ENCODE measurements at places on chromosomes 3 and 15.

GRCh38 chr15:39719109-39719508 lies 63.5 kb downstream of the FSIP1 start:
- DNase-seq = no peak

GRCh38 chr3:174035328-174035886 lies 637.9 kb downstream of the NLGN1 start:
- no peak for DNase-seq

DNA sequence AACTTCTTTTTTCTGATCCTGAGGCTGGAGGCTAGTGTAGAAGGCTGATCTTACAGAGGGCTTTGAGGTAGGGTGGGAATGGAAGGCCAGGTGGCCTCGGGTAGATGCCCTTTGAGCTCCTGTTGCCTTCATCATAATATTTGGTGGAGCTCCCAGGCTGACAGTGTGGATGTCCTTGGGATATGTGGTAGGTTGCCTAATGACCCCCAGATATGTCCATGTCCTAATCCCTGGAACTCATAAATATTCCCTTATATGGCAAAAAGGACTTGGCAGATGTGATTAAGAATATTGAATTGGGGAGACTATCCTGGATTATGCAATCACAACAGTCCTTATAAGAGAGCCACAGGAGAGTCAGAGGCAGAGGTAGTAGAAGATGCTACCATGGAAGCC lies 5.5 kb downstream of the ADAMTSL3 start:
- DNase-seq = no peak

DNA sequence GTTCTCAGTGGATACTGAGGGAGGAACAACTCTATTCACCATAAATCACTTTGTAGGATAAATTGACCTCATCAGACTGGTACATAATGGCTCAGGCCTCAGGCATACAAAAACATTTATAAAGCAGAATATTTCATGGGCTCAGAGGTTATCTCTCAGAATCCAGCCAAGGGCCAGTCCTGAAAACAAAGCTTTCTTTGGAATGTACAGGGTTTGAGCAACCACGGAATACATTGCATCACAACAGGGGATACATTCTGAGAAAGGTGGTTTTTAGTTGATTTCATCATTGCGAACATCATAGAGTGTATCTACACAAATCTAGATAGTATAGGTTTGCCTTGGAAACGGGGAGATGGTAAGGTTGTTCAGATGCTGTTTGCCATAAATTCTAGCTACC lies 33.4 kb upstream of the CTDSPL2 start:
- DNase-seq = no peak

DNA sequence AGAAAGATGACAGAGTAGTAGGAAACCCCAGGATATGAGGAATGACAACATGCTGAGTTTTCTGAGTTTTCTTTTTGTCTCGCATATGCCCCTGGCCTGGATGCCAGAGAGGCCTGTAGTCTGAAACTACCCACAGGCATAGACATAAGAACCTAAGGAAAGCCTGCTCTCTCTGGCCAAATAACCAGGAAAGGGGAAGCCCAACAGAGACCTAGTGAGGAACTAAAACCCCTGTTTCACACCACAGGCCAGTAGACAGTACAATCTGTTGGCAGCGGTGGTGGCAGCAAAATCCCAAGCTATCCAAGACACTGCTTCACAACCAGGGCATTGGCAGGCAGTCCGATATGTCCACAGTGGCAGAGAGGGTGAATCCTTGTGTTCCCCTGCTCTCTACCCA lies 55.0 kb upstream of the DCP1A start:
- DNase-seq = no peak

GRCh38 chr3:119257654-119258410 lies 17.2 kb upstream of the B4GALT4 start:
- DNase-seq = no peak

DNA sequence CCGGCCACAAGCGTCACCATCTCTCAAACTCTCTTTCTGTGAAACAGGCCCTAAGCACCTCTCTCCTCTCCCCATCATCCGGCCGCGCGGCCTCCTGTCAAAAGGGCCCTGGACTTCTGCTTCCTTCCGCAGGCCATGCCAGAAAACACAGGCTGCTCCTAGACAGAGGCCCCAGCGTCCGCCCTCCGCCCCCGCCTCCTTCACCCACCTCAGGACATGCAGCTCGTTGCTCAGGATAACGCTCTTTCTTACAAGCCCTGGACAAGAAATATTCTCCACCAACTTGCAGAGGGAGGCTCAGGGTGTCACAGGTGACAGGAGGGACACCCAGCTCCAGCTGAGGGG lies 212.0 kb downstream of the XXYLT1 start:
- no peak for DNase-seq

- no peak for DNase-seq
Observed at GRCh38 chr3:143810166-143810952, 37.9 kb downstream of the SLC9A9 start.

- no peak for DNase-seq
Observed at GRCh38 chr3:97655971-97656370, 108.6 kb upstream of the ARL6 start.

- no peak for DNase-seq
Observed at GRCh38 chr15:83209333-83209732, 1.7 kb upstream of the HDGFL3 start.

GRCh38 chr15:89364741-89365450 lies 30.3 kb upstream of the POLG start:
- DNase-seq = no peak

DNA sequence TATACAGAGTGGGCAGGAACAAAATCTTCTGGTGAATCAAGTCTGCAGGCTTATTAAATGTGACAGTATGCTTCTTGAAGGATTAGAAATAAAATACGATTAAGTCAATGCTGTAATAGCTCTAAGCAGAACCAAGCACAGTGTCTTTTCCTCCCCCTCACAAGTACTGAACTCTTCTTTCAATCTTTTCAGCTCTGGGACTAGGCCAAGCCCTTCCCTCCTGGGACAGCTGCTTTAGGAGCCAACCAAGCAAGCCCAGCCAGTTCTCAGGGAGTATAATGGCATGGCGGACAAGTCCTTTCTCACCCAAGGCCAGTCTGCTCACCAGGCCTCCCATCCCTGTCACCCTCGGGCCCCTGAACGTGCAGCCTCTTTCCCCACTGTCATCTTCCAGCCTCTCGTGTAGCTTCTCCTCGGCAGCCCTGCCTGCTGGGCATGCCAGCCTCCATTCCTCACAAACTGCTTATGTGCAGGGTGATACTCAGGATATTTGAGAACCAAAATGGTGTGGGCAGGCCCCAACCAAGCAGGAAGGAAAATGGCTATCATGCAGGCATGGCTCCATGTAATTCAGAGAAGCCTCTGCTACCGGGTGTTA lies 8.4 kb upstream of the PPP1R2 start:
- DNase-seq = no peak

DNA sequence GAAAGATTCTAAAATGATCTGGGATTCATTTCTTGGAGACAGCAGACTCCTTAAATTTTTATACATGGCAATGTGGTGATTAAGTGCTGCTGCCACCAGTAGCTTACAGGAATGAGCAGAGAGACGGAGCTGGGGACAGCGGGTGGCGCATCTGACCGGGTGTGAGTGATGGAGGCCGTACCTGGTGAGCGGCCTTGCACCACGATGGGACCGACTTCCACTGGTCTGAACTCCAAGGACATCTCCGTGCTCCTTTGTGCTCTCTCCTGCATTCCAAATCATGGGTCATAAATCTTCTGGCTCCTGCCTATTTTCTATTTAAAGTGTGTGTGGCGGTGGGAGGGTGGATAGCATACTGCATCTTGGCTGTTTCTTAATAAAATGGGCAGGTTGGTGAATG lies 262.6 kb downstream of the ABHD5 start:
- DNase-seq = no peak

DNA sequence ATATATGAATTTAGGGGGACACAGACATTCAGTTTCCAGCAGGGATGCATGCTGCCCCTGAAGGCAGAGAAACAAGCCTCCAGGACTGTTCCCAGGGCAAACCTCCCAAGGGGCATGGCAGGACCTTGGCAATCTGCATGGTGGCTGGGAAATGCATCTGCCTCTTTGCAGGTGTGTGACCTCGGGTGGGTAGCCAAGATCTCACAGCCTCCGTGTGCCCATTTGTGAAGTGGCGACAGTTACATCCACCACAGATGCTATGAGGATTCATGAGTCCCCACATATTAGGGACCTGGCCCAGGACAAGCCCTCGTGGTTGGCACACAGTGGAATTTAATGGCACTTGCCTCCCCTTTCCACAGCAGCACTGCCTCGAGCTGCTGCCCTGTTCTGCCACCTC lies 29.9 kb downstream of the SLC28A1 start:
- no peak for DNase-seq

DNA sequence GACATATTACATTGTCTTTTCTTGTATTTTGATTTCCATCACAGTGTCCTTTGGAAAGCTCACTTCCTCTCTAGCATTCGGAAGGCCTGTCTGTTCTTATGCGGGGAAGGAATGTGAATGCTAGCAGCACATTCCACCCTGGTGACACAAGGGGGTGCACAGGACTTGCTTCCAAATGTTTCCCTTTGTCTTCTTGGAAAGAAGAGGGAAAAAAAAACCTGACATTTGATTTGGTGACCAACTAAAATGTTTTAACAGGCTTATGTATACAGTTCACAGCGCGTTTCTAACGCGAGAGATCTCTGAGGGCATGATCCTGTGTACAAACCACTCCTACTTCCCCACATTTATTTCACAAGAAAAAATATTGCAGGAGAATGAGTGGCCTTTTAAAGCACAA lies 107.6 kb upstream of the FXR1 start:
- DNase-seq = no peak

DNA sequence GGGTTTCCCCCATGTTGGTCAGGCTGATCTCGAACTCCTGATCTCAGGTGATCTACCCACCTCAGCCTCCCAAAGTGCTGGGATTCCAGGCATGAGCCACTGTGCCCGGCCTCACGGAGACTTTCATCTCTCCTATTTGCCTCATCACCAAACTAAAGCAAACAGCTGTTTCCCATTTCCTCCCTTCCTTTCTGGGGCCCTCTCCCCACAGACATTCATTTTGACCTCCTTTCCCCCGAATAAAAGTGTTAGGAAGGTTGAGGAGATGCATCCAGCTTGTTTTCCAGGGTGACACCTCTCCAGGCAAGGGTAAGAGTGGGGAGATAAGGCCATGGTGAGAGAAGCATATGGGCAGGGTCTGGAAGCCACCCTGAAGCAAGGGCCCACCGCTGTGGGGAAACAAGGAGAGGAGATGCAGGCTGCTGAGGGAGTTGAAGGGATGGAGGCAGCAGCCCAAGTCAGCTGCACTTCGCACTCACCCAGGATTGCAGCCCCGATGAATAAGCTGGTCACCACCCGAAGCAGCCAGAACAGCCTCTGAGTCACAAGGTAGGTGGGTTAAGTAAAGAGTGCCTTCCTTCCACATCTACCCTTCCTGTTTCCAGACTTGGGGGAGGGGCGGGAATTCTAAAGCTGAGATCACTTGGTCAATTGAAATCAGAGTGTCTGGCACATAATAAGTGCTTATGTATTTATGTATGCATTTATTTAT lies 7.7 kb downstream of the DUOXA2 start:
- no peak for DNase-seq

GRCh38 chr3:123387532-123387931 lies 61.4 kb downstream of the ADCY5 start:
- no peak for DNase-seq

GRCh38 chr3:123431658-123432324 lies 17.1 kb downstream of the ADCY5 start:
- no peak for DNase-seq

DNA sequence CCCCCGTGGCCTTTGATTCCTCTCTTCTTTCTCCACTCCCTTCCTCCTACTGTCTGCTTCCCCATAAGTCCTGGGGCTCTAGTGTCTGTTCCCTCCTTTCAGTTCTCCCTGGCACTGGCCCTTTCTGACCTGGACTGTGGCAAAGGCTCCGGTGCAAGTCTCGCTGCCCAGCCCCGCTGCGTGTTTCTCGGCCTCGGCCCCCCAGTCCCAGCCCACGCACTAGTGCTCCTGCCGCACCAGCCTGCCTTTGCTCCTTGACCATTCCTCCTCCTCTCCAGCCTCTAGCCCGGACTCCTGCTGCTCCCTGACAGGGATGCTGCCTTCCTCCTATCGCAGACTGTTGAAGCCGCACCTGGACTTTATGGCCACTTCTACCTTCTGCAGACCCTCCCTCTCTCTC lies 2.1 kb downstream of the TM6SF1 start:
- no peak for DNase-seq

DNA sequence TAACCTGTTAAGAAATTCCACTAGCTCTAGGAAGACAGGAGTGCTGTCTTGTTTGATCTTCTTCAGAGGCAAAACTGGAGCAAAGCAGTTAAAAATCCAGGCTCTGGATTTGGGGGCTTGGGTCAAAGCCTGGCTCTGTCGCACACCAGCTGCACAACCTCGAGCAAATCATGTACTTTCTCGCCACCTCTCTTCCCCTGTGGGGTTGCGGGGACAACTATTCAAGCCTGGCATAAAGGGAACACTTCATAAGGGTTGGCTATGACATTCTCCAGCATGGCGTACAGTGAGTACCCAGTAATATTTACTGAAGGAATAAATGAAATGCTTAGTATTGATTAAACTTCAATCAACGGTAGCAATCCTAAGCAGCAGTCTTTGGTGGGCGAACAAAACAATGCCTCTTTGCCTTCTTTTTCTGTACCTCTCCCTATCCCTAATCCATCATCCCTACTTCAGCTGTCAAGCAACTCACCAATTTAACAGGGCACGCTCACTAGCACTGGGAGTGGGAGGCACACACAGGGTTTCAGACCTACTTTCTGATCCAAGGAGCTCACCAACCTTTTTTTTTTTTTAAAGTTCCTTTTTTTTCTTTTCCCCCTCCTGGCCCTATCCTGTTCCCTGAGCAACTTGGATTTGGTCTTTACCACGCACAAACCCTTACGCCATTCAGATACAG lies 33.0 kb downstream of the GNB5 start:
- no peak for DNase-seq

GRCh38 chr15:31975830-31976229 lies 54.5 kb upstream of the CHRNA7 start:
- no peak for DNase-seq

- DNase-seq = no peak
Observed at GRCh38 chr15:23881291-23881690, 194.2 kb upstream of the NDN start.

DNA sequence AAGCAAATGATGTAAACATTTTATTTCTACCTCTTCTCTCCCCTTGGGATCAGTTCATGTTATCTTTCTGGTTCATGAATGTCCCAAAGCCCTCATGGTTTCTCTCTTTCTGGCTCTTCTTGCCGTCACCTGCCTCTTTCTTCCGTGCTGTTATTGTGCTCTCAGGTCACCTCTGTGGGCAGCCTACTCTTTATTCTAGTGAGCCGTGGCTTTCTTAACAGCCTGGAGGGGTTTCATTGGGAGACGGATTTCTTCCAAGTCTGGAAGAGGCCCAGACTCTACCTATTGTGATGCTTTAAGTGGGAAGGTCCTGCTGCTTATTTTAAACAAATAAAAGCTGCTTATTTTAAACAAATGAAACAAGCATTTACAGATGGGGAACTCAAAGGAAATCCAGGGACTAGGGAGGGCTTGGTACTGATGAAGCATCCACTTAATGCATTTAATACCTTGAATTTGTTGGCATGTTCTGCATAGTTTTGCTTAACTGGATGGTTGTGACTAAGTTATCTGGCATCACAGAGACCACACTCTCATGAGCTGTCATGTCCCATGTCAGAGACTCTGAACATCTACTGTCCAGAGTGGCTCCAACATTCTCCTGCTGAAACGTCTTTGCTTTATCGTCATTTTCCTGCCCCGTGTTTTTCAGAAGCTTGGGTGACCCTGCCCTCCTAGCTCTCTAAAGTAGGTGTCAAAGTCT lies 443.3 kb downstream of the GABRG3 start:
- DNase-seq = no peak
